Panc1 (cell line): ENCODE measurements at places on chromosomes 6 and 20.

DNA sequence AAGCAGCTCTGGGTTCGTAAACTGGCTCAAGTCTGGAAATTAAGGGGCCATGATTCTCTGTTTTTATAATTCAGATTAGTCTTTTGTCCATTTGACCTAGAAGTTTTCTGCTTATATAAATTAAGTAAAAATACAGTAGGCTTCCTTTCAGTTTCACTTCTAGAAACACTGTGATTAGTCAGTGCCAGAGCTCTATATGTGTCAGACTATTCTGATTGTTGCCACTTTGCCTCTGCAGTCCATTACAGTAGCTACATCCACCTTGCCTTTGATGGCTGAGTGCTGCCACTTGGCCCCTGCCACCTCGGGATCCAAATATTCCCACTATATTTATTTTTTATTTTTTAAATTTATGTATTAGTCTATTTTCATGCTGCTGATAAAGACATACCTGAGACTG, 7.9 kb downstream of the ZC2HC1B start:
- no peak for DNase-seq

- no peak for DNase-seq
Measured at GRCh38 chr6:15304337-15305042, 58.6 kb downstream of the JARID2 start.

DNA sequence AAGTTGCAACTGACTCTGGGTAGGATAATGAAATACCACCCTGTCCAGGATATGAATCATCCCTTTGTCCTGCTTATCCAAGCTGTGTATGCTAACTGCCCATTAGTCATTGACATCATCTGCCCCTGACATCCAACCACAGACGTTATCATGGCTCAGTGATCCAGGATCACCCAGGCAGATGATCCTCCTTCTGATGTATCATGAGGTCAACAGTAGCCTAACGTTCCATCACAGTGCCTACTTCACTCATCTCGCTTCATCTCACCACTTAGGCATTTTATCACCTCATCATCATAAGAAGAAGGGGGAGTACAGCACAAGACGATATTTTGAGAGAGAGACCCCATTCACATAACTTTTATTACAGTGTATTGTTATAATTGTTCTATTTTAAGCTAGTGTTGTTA, 13.4 kb upstream of the BTN3A2 start:
- peak; percentile 89 for DNase-seq

DNA sequence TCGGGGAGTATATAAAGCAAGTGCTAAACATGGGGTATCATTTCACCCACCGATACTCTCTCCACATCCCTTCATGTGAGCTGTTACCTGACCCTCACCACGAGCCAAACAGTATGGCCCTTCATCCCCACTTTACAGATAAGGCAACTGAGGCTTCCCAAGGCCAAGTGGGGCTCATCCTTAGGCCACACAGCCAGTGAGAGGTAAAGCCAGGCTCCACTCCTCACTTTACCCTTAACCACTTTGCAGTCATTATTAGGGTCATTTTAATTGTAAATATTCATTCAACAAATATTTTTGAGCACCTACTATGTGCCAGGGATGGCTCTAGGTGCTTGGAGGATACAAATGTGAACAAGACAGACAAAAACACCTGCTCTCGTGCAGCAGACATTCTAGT, 7.0 kb downstream of the SIRPA start:
- DNase-seq: no peak

DNA sequence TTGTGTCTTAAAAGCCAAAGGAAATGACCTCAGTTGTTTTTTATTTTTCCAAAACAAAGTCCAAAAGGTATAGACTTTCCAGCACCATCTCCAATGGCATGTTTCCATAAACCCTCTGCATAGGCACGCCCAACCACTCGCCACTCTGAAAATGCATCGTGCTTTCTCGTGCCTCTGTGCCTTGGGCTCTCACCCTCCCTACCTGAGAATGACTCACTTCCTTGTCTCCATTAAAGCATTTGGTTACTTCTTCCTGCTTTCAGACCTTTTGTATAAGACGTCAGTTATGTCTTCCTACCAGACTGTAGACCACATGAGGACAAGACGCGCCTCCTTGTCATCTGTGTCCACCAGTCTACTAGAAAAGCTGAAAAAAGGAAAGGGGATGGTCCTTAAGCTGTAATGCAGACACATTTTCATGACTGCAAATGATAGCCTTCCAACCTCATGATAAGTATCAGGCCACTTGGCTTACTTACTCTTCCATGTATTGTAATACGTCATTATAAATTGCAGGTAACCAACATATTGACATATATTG, 61.2 kb upstream of the CDYL start:
- DNase-seq: no peak

GRCh38 chr6:14381829-14382677, 264.5 kb downstream of the CD83 start:
- DNase-seq: no peak

DNA sequence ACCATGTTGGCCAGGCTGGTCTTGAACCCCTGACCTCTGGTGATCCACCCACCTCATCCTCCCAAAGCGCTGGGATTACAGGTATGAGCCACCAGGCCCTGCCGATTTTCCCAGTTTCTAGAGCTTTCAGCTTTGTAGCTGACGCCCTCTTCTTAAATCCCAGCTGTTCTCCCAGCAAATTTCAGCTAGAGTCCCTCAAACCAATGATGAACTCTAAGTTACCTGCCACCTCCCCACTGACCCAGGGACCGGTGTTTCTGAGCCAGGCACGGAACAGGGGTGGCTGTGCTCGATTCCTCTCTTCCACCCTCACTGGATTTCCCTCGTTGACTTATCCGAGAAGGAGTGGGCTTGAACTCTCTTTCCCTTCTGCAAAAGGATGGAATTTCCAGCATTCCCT, 39.1 kb downstream of the SUN5 start:
- DNase-seq: no peak

DNA sequence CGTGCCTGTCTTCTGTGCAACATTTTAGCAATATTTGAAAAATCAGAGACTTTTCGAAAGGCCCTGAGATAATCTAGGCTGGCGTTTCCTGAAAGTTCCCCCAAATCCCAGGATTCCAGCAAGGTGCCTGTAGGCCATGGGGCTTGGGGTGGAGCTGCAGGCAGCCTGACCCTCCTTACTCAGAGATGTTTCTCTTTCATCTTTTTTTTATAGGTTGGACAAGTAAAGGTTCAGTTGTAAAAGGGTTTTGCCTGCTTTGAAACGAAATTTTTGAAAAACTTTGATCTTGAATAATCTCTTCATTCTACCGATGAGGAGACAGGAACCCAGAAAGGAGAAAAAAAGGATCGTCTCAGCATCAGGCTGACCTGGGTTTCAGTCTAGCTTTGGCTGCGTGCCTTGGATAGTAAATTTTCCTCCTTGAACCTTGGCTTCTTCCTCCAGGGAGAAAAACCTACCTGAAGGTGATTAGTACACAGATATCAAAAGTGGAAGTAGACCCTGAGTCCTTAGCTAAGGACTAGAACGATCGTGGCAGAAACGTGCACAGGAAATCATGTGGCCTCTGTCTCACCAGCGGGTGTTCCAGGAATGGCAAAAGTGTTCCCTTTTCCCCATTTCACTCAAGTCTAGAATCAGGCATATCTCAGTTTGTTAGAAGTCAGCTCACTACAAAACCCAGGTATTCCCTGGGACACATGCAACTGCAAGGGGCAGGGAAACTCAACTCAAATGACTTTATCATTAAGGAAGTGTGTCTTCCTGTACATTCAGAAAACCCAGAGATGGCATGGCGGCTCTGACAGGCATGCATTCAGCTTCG, 128.2 kb upstream of the PTPN1 start:
- no peak for DNase-seq

GRCh38 chr6:137882225-137882961, 15.3 kb downstream of the TNFAIP3 start:
- DNase-seq: no peak

DNA sequence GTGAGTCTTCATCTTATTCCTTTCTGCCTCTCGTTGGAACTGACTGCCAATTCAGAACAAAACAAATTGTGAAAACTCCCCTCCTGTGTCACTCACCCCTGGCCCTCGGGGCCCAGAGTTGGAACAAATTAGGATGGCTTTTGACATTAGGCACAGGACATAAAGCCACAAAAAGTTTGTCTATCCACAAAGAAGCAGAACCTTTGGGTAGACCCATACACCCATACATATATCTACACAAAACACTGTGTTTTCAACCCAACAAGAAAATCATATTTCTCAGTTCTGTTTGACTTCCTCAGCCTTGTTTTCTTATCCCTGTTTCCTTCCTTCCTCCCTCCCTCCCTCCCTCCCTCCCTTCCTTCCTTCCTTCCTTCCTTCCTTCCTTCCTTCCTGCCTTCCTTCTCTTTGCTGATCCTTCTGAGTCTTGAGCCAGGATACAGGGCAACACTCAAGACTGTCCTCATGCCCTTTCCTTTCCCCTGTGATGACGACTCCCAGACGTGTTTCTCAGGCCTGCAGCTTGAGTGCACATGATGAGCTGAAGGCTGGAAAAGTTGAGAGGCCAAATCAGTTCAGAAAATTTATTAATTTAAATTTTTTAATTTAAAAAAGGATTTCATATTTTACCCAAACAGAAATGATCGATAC, 41.7 kb upstream of the NKX2-2 start:
- no peak for DNase-seq

DNA sequence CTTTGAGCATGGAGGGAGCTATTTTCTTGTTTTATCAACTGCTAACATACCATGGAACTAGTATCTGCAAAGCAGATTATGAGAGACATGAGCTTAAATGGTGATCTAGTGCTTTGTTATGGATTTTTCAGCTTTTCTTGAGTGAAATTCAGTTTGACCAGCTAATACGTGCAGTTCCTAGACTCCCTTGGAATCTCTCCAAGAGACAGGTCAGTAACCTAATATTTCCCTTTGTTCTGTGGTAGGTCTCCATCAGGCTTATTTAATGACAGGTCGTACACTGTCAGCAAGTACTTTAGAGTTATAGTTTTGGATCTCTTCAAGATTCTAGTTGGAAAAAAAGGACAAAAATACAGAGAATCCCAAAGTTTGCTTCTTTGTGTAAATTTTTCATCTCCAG, 43.9 kb downstream of the HDAC2 start:
- no peak for DNase-seq

DNA sequence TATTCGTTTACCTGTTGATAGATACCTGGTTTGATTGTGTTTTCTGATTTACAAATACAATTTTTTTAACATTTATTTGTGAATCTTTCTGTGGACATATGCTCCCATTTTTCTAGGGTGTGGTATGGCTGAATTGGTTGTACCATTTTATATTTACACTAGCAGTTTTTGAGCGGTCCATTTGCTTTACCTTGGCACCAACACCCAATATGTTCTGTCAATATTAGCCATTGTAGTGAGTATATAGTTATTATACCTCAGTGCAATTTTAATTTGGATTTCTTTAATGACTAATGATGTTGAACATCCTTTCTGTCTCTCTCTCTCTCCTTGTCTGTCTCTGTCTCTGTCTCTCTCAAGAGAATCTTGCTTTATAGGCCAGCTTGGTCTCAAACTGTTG, 278.5 kb downstream of the CDKAL1 start:
- DNase-seq: no peak
